ENCODE measurements at places on chromosomes 11 and 22.

- no peak for DNase-seq
Measured at GRCh38 chr11:47378010-47378835, at the start of gene SPI1. SPI1 (minus strand) TSS chr11:47378547; CDS start chr11:47378353, 194 bp downstream.

GRCh38 chr11:103257360-103257759 is 148.1 kb downstream of the DYNC2H1 start:
- DNase-seq: no peak

- DNase-seq: no peak
Measured at GRCh38 chr11:125375146-125375545, 120.9 kb downstream of the FEZ1 start.

- no peak for DNase-seq
Measured at GRCh38 chr11:86212019-86212611, 32.4 kb upstream of the EED start.

GRCh38 chr11:131064373-131064991 is 148.2 kb upstream of the SNX19 start:
- no peak for DNase-seq

DNA sequence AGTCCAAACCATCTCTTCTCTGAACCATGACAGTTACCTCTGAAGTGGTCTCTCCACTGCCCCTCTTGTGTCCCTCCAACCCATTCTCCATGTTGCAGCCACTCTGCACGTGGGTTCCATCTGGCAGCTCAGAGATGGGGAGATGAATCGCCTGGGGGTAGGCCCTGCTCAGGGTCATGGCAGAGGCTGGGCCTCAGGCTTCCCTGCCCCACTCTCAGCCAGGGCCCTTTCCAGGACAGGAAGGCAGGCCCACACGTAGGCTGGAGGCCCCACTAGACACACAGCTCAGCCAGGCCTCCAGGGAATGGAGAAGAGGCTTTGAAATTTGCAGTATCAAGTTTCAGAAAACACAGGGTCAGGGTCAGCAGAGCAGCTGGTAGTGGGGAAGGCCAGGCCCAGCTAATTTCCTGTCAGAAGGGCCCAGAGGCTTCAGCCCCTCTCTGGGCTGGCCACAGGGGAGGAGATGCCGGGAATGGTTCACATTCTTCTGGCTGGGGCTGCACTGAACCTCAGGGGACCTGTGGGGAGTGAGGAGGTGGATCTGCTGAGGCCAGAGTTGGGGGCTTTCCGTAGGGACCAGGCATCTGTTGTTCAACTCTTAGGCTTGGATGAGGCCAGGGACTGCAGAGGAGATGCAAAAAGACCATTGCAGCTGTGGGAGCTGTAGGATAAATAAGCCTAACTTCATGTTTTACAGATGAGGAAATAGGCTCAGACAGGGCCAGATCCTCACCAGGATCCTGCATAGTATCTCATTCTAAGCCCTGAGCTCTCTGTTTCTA is 101.6 kb downstream of the SWAP70 start:
- no peak for DNase-seq

- DNase-seq: no peak
Measured at GRCh38 chr11:14969901-14970323, 2.2 kb downstream of the CALCA start.

DNA sequence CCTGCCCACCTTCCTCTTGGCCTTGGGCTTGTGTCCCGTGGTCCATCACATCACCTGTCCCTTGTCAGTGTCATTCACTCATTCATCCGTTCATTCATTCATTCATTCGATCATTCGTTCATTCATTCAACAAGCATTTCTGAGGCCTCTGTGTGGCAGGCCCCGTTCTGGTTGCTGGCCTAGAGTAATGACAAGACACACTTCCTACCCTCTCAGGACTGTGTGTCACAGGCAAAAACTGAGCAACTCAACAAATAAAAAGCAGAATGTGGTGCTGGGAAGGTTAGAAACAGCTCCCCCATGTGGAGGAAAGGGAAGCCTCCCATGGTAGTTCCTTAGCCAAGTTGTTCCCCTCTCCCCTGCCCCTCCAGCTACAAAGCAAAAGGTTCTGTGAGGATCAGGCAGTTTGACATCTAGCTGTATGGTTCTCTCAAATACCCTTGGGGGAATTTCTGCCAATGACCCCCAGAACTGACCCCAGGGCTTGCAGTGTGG is 1.6 kb upstream of the OMP start:
- DNase-seq: no peak

DNA sequence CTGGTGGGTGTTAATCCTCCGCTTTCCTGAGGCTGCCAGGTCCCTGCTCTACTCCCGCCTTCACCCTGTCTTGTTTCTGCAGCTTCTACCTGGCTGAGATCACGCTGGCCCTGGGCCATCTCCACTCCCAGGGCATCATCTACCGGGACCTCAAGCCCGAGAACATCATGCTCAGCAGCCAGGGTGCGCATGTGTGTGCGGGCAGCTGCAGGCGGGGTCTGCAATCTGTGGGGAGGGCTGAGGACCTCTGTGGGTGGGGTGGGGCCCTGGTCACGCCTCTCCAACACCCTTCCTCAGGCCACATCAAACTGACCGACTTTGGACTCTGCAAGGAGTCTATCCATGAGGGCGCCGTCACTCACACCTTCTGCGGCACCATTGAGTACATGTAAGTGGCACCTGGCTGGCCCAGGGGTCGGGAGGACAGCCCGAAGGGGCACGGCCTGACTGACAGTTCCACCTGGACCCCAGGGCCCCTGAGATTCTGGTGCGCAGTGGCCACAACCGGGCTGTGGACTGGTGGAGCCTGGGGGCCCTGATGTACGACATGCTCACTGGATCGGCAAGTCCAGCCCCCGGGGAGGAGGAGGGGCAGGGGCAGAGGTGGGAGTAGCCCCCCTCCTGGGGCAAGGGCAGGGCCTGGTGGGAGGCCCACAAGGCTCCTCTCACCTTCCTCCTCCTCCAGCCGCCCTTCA is 4.5 kb downstream of the RPS6KB2 start:
- no peak for DNase-seq

GRCh38 chr22:21921729-21922128 is 30.9 kb downstream of the PPM1F start:
- no peak for DNase-seq

- DNase-seq: no peak
Measured at GRCh38 chr11:15169815-15170551, 55.3 kb downstream of the INSC start.

DNA sequence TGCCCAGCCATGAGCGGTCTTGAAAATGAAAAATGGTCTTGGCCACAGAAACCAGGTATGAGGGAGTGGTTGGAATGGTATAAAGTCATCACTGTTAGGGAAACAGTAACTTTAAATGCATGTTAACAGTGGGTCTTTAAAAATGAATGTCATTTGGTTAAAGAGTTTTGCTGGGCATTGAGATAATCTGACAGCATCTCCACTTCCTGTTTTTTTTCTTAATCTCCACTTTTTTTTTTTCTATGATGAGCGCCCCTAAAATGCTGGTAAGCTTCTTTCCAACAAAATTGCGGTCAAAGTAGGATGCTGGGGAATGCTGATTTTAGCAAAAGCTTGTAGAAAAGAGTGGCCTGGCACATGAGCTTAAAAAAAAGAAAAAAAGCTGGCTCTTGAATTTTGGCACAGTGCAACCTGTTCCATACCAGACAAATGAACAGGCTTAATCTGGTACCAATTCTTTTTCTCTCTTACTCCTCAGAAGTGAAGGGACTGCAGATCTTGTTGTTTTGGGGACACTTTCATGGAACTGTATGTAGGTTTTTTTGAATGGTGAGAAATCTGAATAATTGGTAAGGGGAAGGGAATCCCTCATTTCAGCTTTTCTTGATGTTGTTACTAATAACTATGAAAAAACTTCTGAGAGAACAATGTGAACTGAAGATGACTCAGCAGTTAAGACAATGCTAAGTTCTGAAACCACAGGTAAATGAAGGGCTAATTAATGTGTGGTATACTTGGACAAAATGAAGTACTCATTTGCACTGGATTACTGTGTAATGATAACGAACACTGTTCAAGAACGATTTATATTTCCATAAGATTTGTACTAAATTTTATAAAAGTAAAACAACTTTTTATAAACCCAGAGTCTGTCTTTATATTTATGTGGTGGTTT is 3.1 kb upstream of the ARHGEF12 start:
- no peak for DNase-seq

DNA sequence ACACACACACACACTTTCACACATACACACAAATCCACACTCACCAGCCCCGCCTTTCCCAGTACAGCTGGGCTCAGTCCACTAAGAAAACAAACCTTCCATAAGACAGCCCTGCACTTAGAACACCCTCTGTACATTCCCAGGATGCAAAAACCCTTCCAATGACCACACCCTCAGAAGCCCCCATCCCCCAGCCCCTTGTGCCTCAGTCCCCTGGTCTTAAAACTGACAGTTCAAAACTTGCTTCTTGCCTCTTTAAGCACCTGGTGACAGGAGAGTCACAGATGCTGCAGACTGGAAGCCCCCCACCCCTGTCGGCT is 23.0 kb downstream of the APLNR start:
- no peak for DNase-seq

DNA sequence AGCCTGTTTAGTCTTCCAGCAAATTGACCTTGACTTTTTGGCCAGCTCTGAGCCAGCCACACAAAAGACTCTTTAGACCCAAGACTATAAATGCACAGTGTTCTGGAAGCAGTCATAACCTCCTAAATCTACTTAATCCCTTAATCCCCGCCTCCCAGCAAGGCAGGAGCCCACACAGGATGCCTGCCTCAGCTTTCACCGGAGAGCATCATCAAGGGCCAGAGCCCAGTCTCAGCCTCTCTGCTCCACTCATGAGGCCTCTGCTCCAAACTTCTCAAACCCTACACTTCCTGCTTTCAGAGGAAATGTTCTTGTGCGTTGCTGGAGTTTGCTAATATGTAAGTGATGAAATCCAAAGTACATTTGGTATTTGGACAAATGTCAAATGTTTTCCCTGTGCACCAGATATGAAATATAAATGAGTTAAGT is 57.9 kb upstream of the FSHB start:
- no peak for DNase-seq

DNA sequence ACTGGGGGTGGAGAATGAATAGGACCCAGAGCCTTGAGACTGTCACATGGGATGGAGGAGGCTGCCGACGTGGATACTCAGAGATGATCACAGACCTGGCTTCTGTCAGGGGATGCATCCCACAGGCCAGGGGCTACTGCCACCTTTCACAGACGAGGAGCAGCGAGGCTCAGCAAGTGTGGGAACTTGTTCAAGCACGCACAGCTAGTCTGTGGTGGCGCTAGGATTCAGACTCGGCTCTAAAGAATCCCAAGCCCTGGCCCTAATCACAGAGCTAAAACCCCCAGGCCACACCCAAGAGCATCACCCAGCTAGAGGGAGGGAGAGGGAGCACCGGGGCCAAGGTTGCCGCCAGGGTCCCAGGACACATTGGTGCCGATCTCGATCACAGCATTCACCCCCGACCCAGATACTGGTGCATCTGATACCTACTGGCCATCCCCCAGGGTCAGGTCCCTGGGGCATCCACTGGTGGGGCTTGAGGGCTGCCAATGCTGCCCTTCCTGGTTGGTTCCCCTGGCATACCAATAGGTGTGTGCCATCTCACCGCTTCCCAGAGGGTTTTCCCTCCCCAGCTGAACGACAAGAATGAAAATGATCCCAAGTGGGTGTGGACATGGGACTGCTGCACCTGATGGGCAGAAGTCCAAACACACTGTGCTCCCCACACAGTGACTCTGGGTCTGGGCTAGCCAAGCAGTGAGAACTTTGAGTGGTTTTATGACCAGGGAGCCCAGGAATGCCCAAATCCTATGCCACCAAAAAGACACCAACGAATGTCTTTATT is 6.2 kb downstream of the CHST1 start:
- no peak for DNase-seq

GRCh38 chr11:112024178-112024772 is 933 bp upstream of the DLAT start:
- DNase-seq: no peak

GRCh38 chr11:20671856-20672546 is 2.6 kb downstream of the NELL1 start:
- DNase-seq: no peak

GRCh38 chr11:132037956-132038355 is 667.5 kb downstream of the NTM start:
- DNase-seq: no peak

DNA sequence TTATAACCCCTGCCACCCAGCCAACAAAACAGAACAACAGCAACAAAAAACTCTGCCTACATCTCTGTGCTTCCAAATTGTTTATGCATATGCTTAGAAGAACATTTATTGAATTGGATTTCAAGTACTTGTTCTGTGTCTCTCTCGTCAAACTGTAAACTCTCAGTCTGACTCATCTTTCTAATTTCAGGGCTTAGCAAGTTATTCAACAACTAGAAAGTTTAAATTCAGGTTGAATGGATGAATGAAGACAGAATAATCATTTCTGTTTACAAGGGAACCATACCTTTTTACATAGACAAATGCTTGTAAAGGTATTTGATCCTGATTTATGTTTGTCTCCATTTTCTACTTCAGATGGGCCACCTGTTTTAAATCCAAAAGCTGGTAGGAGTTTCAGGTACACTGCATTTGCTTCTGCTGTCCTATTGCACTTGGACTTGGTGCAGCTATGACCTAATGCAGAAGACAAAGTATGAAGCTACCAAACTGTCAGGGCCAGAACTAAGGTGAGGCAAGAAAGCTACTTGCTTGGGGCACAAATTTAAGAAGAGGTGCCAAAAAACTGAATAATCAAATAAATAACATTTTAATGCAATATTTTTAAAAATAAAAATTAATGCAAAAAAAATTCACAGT is 1.6 kb upstream of the FBXO3 start:
- DNase-seq: no peak

DNA sequence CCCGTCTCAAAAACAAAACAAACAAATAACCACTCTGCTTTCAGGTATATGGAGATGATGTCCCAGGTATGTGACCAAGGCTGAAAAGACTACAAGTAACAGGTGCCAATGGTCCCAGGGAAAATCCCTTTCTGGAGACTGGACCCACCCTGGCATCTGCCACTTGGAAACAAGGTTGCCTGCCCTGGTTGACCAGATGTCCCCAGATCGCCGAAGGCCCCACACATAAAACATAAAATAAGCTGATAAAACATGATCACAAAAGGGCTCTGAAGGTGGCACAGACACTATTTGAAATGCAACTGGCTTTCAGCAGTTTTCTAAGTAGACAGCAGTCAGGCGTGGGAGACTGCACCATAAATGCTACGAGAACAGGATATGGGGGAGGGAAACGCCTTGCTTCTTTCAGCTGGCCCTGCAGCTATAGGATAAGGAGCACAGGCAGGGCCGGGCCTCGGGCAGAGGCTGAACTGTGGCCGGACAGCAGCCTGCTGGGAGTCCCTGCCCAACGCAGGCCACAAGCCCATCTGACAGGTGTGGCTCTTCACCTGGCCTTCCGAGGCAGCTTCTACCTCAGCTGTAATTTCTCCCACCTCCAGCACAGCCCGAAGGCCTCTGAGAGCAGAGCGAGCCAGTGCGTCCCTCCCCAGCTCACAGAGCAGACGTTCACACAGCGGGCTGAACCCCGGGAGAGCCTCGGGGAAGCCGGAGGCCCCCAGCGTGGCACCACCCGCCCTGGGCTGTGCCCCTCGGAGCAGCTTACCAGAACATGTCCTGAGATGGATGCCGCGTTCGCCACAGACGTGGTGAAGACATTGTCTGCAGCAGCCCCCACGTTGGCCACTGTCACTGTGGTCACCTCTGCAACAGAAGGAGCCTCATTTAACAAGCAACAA is 4.0 kb downstream of the DEAF1 start:
- DNase-seq: no peak
